Activated CD4-positive, alpha-beta T cell treated with anti-CD3 and anti-CD28 coated beads, Interleukin-2, amount 50 U/mL, for 16 hours (primary cell): ENCODE measurements at places on chromosomes 13 and 19.

DNA sequence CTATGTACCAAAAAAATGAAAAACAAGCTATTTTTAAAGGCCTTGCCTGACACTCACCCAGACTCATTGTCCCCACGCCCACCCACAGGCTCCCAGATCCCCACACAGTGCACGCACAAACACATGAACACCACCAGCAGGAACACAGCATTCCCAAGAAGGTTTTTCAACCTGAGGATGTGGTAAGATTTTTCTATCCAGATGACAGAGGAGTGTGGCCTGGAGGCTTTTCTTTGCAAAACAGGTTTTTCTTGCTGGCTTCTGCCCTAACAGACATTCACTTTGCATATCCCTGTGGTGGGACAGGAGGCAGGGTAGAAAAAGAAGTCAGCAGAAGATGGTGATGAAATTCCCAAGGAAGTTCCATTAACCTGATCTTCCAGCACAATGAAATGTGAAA is 97.8 kb downstream of the KLF12 start:
- no peak for DNase-seq

DNA sequence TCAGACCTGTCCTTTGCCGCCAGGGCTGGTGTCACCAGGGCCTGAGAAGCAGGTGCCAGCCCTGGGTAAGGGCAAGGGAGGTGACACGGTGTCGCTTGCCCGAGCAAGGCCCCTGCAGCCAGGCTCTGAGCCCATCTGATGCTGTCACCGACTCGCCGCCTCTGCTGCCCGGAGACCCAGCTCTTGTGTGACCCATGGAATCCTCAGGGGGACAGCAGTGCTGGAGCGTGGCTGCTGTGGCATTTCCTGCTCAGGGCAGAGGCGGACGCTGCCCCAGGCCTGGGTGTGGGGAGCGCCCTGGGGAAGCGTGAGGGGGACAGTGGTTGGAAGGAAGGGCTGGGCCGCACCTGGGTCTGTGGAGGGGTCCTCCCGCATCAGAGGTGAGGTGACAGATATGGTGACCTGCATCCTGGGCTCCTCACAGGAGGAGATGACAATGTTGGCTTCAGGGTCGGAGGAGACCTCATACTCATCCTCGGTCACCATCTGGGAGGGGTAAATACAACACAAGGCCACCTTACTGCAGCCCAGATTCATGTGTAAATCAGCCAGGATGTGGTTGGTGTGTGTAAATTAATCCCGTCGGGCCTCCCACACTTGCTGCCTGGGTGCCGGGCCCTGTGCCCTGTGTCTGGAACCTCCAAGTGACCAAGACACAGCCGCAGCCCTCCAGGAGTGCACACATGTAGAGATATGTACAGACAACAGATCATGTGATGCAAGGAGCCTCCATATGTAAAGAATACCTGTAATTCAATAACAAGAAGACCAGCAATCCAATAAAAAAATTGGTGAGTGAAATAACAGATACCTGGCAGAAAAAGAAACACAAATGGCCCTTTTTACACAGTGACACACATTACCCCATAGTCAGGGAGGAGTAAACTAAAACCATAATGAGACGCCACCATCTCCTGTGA is 27.6 kb upstream of the MATK start:
- peak; percentile 16 for DNase-seq

GRCh38 chr19:31678421-31678820 is 329.2 kb upstream of the TSHZ3 start:
- no peak for DNase-seq

- DNase-seq, result no peak
Observed at GRCh38 chr13:66071029-66071428, 1159.1 kb downstream of the PCDH9 start.

DNA sequence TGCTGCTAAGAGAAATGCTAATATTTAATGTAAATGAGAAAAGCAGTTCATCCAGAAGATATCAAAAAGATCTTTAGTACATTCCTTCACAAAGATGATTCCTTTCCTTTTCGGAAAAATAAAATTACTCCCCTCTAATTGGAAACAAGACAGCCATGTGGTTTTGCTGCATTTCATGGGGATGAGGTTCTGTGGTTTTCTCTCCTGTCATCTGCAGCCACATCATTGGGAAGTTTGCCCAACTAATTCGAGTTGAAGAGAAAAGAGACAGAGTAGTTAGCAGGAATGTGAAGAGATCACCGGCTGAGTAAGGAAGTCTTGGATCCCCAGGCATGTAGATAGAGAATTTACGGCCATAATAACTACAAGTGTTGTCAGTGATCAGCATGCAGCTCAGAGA is 122.1 kb downstream of the CYSLTR2 start:
- no peak for DNase-seq

GRCh38 chr19:51203916-51204315 is 21.0 kb upstream of the CD33 start:
- no peak for DNase-seq

DNA sequence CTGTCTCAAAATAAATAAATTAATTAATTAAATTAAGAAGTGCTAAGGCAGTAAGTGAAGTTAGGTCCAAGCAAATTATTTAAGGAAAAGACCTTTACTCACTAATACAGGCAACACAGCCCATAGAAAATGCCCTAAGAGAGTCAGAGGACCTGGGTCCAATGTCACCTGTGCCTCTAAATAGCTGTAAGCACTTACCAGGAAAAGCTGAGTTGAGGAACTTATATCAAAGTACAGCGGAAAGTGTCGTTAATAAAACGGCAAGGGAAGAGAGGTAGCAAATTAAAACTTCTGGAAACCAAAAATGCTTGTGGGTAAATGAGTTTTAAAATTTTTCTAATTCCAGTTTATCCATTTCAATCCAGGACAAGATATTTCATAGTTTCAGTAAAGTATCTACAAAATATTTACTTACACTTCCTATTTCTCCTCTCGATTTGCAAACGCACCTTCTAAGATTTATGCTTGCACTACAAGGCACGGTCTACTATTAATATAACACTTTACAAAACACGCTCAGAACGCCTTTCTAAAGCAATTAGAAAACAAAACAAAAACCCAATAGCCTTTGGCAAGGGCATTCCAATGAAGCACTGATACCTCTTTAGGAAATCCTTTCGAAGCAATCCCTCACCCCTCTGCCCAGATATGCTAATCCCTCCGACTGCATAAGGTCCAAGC is 963 bp downstream of the VPS36 start:
- no peak for DNase-seq

DNA sequence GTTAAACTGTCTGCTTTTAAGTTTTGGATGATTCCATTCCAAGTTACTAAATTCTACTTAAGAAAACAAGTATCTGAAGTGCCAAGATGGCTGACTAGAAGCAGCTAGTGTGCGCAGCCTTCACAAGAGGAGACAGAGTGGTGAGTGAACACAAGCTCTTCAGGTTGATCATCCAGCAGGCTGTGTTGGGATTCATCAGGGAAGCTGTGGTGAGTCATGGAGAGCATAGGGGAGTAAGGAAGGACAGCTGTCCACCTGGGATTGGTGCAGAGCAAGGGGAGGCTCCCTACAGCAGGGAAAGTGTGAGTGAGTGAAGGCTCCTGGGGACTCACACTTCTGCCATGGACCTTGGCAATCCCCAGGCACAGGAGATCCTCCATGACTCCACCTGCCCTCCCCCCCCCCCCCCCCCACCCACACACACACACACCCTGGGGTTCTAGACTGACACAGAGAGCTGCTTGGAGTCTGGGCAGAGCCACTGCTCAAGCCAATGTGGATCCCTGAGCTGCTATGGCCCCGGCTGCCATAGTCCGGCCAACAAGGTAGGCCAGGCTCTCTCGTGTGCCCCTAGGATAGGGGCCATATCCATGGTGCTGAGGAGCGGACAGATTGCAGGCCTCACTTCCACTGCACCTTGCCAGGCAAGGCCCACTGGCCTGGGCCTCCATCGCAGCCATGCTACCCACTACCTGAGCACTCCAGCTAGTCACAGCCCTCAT is 23.5 kb downstream of the SLC25A15 start:
- DNase-seq, result no peak

DNA sequence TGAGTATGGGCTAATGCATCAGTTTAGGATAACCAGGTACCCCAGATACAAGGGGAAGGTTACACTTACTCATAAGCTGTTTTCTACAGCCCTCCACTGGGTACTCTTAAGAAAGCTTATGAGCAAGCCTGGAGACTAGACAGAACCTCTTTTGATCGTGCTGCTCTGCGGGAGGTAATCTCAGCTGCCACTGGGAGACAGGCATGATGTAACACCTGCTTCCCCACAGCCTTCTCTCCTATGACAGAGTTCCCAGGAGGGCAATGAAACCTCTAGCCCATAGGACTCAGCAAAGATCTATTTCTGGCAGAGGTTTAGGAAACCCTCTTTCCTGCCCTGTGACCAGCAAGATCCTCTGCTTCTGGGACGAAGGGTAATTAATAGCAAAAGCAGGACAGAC is 65.6 kb downstream of the WASF3 start:
- no peak for DNase-seq

GRCh38 chr19:55451163-55451964 is 8.3 kb upstream of the SHISA7 start:
- DNase-seq, result no peak

DNA sequence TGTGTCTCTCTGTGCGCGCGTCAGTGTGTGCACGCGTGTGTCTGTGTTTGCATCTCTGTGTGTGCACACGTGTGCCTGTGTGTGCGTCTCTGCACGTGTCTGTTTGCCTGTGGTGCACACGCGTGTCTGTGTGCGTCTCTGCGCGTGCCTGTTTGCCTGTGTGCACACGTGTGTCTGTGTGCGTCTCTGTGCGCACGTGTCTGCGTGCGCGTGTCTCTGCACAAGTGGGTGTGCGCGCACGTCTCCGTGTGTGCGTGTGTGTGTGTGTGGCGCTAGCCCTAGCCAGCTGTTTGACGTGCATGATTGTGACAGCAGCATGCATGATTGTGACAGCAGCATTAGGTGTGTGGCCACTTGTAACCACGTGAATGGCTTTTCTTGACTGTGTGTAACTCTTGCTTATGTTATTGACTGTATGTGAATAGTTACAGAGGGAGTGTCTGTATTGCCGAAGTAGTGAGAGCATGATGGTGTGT is 31.1 kb downstream of the ZNF146 start:
- no peak for DNase-seq

GRCh38 chr13:38073931-38074330 is 204.4 kb upstream of the TRPC4 start:
- DNase-seq, result no peak
